ENCODE measurements at places on chromosomes 6 and 20.

- DNase-seq, result no peak
Observed at GRCh38 chr6:37206622-37207021, 36.7 kb downstream of the PIM1 start.

- DNase-seq, result no peak
Observed at GRCh38 chr6:49915035-49915434, 48.7 kb upstream of the CRISP1 start.

DNA sequence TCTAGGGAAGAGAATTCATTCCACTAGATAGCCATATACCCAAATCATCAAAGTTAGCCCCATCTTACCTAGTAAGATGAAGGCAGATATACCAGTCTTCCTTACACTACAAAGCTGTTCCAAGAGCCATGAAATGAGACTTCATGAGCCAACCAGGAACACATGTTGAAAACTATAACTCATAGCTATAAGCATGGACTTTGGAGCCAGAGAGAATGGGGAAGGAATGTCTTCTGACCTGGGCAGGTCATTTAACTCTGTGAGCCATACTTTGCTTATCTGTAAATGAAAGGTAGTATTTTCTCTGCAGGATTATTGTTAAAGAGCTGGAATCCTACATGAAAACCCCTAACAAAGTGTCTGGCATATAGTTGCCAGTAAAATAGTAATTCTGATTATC, 27.3 kb downstream of the ADGRF5 start:
- DNase-seq, result no peak

- no peak for DNase-seq
Observed at GRCh38 chr6:108484016-108484415, 76.7 kb upstream of the FOXO3 start.

GRCh38 chr6:114997813-114998292, 655.0 kb upstream of the HS3ST5 start:
- DNase-seq, result no peak

DNA sequence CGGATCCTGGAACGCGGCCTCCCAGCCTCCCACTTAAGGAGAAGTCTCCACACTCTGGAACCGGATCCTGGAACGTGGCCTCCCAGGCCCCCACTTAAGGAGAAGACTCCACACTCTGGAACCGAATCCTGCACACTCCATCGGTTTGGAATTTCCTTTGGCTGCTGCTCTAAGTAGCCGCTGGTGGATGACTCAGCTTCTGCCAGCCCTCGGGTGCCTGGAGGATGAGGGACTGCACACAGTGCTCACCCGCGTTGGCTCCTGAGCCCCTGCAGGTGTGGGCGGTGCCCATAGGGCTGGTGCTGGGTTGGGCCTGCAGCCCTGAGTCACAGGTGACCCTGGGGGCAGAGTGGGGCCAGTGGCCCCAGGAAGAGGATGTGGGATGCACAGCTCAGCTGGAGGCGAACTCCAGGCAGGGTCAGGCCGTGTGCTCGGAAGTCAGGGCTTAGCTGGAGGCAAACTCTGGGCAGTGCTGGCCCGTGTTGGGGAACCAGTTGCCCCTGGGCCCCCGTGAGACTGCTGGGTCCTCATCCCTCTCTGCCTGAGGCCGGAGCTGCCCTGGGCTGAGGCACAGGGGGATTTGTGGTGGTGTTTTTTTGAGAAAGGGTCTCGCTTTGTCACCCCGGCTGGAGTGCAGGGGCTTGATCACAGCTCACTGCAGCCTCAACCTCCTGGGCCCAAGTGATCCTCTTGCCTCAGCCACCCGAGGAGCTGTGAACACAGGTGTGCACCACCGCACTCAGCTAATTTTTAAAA, 13.9 kb upstream of the TNFRSF6B start:
- peak; percentile 96 for DNase-seq

DNA sequence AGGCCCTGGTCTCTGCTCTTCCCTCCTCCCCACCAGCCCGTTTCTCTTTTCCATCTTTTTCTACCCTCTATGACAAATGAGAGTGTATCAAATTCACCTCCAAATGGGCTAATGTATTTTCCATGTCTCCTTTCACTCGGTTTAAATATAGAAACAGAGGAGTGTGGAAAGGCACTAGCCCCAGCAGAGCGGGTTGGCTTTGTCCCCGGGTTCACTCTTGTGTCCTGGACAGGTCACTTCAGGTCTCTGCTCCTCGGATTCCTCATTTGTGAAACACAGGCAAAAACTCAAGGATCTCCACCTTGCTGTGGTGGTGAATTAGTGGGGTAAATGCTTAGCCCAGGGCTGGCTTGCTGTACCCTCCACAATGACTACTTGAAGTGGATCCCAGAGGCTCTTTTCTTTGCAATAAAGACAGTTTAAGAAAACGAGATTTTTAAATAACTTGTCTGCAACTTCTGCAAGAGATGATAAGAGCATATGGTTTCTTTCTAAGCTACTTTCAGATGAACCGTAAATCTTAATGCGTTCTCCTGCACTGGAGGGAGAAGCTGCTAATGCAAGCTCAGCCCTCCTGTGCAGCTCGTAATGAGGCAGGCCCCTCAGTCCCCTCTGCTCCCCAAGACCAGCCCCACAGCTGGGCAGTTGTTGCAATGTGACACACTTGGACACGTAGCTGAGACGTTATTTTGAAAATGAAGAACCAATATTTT, 292.9 kb downstream of the THBS2 start:
- no peak for DNase-seq

DNA sequence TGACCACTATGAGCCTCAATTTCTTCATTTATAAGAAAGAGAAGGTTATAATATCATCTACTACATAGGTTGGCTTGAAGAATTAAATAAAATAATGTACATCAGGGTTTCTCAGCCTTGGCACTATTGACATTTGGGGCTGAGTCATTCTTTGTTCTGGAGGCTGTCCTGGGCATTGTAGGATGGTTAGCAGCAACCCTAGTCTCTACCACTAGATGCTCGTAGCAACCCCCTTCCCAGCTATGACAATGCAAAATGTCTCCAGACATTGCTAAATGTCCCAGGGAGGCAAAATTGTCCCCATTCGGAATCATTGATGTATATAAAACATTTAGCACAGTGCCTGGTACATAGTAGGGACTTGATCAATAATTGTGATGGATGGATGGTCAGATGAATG, 152.1 kb downstream of the KHDC1L start:
- DNase-seq, result no peak

- DNase-seq, result no peak
Observed at GRCh38 chr20:47297746-47298145, 58.8 kb downstream of the ZMYND8 start.

- no peak for DNase-seq
Observed at GRCh38 chr20:9319687-9320384, 194.6 kb upstream of the LAMP5 start.
